ENCODE measurements at places on chromosomes 7 and 10. TPM values are rescaled to one million over a fixed set of nuclear protein-coding genes. Genes with fewer than 3 reads are reported as not detected.

The RGR gene
- total RNA-seq, result 0.33 TPM

The TLL2 gene
- not detected for total RNA-seq

The GDF2 gene
- total RNA-seq, result not detected

The CYP2E1 gene
- total RNA-seq, result 0.98 TPM

The THNSL1 gene
- 4.2 TPM for total RNA-seq

The TRUB1 gene
- 18.0 TPM for total RNA-seq

The STMP1 gene
- total RNA-seq, result 13.9 TPM

The ACSM6 gene
- total RNA-seq, result not detected

The CCDC172 gene
- total RNA-seq, result not detected

The ARMS2 gene
- not detected for total RNA-seq

The LRRC4 gene
- 3.2 TPM for total RNA-seq

The LRIT1 gene
- total RNA-seq, result not detected

The GPR15LG gene
- not detected for total RNA-seq

The FAM107B gene
- total RNA-seq, result 30.8 TPM

The FAM180A gene
- total RNA-seq, result 11.9 TPM

The CCL24 gene
- total RNA-seq, result not detected

The CHAT gene
- not detected for total RNA-seq

The CCL26 gene
- 0.59 TPM for total RNA-seq

Data from breast epithelium (tissue), 4 donors.